ENCODE measurements at places on chromosomes 1 and 21. TPM values are rescaled to one million over a fixed set of nuclear protein-coding genes. Genes with fewer than 3 reads are reported as not detected.

The ARHGEF19 gene
- 49.4 TPM for total RNA-seq

GRCh38 chr1:229599218-229599954 lies 26.5 kb downstream of the TAF5L start:
- peak overlapping the region; percentile 20 for H3K27ac ChIP-seq
- DNase-seq: no peak
- H3K4me1 ChIP-seq: peaks cover 22% of the 10 kb centered on the region
- no peak overlapping the region for H3K4me3 ChIP-seq
- H3K27me3 ChIP-seq: no peaks in the 10 kb centered on the region
- H3K36me3 ChIP-seq: peaks cover 41% of the 10 kb centered on the region

The LCE1F gene
- 23.4 TPM for total RNA-seq

DNA sequence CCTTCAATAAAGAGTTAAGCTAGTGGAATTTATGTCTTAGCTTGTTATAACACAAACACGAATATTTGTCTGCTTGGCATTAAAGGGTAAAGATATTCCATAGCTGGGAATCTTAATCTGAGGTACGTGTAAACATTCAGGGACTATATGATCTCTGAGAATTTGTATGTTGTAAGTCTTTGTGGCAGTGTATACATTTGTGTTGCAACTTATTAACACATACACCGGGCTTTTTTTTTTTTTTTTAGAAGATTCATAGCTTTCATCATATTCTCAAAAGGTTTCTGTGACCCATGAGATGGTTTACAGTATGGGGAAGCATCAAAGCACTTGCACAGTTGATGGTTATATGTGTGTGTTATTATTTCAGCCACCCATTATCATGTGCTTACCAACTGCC lies 3.0 kb downstream of the GGPS1 start:
- H3K36me3 ChIP-seq: peaks cover 7% of the 10 kb centered on the region
- DNase-seq: no peak
- no peak overlapping the region for H3K4me3 ChIP-seq
- no peak overlapping the region for H3K27ac ChIP-seq

The PEAR1 gene
- total RNA-seq: 2.4 TPM

The C1orf87 gene
- not detected for total RNA-seq

- H3K4me3 ChIP-seq: no peak overlapping the region
- H3K27ac ChIP-seq: peak overlapping the region; percentile 85
- no peaks in the 10 kb centered on the region for H3K27me3 ChIP-seq
- H3K4me1 ChIP-seq: peaks cover 45% of the 10 kb centered on the region
- H3K36me3 ChIP-seq: no peaks in the 10 kb centered on the region
- no peak for DNase-seq
Observed at GRCh38 chr1:39183503-39184353, 20.8 kb upstream of the MACF1 start.

Data from suprapubic skin (tissue), 4 donors.